Left ventricle myocardium superior (tissue), 1 donor: ENCODE measurements at places on chromosomes 7 and 10.

DNA sequence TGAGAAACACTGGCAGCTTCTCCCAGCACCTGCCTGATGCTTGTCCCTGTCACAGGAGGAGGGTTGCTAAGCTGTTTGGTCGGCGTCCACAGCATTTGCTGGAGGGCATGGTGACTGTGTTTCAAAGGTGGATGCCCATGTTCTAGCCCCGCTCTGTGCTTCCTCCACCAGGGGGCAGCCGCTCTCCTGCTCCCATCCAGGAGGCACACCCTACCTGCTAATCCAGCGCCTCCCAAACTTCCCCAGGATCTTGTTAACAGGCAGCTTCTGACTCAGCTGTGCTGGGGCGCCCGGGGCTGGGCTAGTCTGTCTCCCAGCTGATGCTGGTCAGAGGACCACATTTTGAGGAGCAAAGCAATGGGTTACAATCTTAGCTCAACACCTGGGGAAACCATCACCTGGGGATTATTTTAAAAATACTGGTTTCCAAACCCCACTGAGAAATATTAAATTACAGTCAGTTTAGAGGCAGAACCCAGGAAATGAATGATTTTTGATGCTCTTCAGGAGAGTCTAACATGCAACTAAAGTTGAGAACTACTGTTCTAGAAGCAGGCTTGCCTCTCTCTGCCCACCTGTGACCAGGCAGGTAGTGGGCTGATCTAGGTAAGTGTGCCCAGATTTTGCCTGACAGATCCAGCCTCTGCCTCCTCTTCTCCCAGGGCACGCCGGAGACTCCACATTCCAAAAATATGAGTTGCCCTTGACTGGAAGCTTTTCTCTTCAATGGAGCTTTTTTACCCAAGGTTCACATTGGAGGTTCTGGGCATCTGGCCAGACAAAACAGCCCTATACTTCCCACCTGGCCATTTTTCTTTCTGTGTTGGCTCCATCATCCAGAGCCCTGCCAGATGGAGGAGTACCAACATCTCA is 92.7 kb upstream of the GPR26 start:
- DNase-seq, result peak; percentile 39

- no peak for DNase-seq
These were observed 168.7 kb downstream of the CELF2 start for GRCh38 chr10:11186374-11186773.

GRCh38 chr10:46228563-46229071 is 58.2 kb upstream of the ANTXRL start:
- peak; percentile 72 for DNase-seq

DNA sequence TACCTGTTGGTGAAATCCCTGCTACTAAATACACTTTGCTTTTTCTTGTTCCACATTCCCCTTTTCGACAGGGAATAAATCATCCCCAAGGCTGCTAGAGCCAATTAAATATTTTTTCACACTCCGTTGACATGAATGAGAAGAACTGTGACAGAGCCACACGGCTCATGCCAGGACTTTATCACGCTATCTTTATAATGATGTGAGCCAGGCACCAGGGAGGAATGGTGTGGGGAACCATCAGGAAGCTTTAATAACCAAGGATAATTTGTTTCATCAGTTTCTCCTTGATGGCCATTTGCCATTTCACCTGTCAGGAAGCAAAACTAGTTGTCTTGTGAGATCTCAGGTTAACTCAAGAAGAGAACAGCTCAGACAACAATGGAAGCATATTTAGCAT is 193.0 kb upstream of the C7orf33 start:
- no peak for DNase-seq

- peak; percentile 52 for DNase-seq
These were observed 84.3 kb downstream of the CD36 start for GRCh38 chr7:80722616-80723195.

- no peak for DNase-seq
These were observed 74.5 kb downstream of the AFAP1L2 start for GRCh38 chr10:114329634-114330365.

DNA sequence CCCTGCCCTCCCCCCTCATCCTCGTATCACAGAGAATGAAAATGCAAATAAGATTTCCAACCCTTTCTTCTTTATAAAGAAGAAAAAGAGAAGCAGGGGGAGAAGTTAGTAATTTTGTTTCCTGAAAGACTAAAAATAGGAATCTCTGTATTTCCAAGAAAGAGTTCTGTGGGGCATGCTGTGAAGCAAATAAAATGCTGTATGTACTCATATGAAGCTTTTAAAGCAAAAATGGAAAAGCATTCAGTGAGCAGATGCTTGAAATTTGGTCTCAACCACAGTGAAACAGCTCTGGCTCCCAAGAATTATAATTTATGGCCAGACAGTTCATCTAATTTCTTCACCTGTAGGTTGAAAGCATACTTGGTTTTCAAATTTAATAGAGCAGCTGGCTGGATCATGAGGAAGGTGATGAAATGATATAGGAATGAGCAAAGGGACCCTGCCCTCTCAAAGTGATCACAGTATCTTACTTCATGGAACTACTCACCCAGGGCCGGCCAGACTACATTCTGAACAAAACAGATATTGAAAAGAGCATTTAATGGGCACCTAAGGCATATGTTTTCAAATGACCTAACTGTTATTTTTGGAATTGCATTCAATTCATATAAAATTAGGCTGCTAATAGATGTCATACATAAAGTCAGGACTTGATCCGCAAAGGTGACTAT is 31.4 kb downstream of the SVIL start:
- no peak for DNase-seq

- DNase-seq, result no peak
These were observed 95.8 kb upstream of the CREB5 start for GRCh38 chr7:28316489-28316888.

- no peak for DNase-seq
These were observed 411 bp downstream of the BCCIP start for GRCh38 chr10:125823663-125824251.

DNA sequence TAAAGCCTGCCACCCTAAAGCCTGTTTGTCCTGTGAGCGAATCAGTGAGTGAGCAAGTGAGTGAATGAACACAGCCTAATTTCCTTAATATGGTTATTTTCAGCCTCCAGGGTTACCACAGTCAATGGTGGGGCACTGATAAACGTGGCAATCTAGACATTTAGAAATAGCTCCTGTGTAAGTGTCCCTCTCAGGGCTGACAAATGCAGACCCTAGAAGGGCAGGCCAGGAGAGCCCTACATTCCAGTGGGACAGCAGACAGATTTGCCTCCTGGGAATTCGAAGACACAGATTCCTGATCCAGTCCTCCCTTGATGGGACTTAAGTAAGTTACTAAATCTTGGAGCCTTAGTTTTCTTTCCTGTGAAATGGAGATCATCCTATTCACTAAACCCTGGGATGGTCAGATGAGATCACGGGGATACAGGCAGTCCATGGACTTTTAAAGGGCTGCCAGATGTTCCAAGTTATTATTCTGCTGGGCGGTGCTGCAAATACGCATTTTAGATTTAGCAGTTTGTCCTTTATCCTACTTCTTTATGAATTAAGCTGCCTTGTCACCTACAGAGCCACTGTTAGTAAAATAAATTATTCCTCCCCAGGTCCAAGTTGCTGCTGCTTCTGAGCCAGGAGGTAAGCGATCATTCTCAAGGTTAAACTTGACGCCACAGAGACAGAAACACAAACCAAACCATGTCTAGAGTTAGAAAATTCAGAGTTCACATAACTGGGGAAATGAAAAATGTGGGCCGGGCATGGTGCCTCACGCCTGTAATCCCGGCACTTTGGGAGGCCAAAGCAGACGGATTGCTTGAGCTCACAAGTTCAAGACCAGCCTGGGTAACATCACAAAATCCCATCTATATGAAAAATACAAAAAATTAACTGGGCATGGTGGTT is 54.8 kb upstream of the TM9SF3 start:
- DNase-seq, result no peak

GRCh38 chr10:75208181-75208580 is 2.4 kb upstream of the VDAC2 start:
- no peak for DNase-seq

GRCh38 chr7:29177963-29178600 is 16.5 kb upstream of the CHN2 start:
- DNase-seq, result peak; percentile 40

GRCh38 chr7:150966002-150966401 is 12.1 kb downstream of the KCNH2 start:
- peak; percentile 54 for DNase-seq

DNA sequence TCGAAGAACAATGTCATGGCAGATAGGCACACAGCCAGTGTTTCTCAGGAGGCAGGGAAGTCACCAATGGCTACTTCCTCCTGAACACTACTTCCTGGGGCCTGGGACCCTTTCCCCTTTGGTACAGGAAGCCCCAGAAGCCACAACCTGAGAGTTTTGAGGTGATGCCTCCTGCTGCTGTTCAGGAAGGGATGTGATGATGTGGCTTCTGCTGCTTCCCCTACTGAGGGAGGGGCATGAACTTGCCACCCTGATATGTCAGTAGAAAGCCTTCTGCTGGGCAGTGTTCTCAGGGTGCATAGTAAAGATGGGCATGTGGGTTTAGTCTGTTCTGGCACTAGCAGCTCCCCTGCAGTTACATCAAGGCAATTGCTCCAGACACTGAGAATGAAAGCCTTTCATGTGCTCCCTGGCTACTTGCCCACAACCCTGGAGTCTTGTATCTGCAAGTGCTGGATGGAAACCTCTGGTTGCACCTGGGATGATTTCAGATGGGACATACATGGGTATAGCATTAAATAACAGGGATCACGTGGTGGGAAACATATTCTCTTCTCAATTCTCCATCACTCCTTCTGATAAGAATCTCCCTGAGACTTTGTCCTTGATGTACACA is 69.3 kb downstream of the ADRA2A start:
- DNase-seq, result no peak
